ENCODE measurements at places on chromosomes 5 and 9.
A peak's percentile ranks its signal among the peaks of the same experiment; 100 is the strongest.

- DNase-seq, result peak; percentile 68
Observed at GRCh38 chr5:132425009-132425937, 55.8 kb downstream of the SLC22A5 start.

DNA sequence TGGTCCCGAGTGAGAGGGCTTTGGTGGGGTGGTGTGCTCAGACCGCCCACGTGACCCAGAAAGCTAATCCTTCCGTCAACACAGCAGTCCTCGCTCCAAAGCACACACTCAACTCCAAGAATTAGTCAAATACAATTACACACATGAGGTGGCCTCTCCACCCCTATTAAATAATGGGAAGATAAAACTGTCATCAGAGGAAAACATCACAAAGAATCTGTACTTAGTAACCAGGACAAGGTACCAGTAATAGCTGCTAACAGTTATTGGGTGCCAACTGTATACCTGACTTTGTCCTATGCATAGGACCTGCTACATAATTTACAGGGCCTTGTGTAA is 222.8 kb downstream of the HSPA4 start:
- DNase-seq, result no peak

GRCh38 chr5:109878887-109879286 is 189.2 kb downstream of the MAN2A1 start:
- no peak for DNase-seq

GRCh38 chr5:59489551-59489950 is 404.0 kb downstream of the PDE4D start:
- DNase-seq, result no peak

DNA sequence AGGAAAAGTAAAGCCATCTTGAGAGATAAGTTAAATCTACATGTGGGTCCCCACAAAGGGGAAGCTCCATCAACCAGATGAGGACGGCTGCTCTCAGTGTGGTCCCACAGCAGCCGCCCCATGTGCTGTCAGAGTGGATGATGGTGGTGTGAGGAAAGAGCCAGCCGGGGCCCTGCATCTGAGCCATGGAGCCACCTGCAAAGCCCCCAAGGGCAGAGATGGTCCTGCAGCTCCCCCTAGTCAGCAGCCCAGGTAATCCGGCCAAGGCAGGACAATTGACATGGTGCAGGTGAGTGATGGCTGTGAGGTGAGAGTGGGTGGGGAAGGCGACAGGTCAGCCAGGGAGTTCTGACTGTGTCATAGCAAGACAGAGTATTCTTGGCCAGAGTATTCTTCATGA is 458.8 kb downstream of the ICE1 start:
- DNase-seq, result no peak

DNA sequence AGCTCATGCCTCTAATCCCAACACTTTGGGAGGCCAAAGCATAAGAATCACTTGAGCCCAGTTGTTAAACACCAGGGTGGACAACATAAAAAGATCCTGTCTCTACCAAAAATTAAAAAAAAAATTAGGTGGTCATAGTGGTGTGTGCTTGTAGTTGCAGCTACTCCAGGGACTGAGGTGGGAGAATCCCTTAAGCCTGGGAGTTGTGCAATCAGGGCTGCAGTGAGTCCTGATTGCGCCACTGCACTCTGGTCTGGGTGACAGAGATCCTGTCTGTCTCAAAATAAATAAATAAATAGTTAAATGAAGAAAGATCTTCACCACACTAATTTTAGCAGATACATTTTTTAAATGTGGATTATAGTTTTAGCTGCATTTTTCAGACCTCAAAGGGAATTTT is 433.2 kb downstream of the MAT2B start:
- no peak for DNase-seq

GRCh38 chr9:18726546-18726945 is 252.6 kb downstream of the ADAMTSL1 start:
- no peak for DNase-seq

- no peak for DNase-seq
Observed at GRCh38 chr9:128715436-128715750, 8.5 kb downstream of the ZDHHC12 start.

DNA sequence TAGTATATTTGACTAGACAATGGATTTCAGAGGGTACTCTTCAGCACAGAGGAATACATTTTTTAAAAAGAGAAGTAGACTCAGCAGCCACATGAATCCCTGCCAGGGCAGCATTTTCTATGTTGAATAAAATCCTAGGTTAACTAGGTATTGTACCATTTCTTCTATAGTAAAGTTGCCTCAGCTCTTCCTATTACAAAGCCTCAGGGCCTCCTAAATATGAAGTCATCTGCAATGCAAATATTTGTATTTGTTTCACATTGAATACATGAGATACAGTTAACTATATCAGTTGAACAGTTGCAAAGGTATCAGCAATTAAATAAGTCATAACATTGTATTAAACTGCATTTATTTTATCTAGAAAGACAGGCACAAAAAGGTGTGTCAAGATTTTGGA is 59.5 kb downstream of the NUDT12 start:
- DNase-seq, result no peak

- DNase-seq, result no peak
Observed at GRCh38 chr9:4955836-4956235, 29.2 kb upstream of the JAK2 start.

DNA sequence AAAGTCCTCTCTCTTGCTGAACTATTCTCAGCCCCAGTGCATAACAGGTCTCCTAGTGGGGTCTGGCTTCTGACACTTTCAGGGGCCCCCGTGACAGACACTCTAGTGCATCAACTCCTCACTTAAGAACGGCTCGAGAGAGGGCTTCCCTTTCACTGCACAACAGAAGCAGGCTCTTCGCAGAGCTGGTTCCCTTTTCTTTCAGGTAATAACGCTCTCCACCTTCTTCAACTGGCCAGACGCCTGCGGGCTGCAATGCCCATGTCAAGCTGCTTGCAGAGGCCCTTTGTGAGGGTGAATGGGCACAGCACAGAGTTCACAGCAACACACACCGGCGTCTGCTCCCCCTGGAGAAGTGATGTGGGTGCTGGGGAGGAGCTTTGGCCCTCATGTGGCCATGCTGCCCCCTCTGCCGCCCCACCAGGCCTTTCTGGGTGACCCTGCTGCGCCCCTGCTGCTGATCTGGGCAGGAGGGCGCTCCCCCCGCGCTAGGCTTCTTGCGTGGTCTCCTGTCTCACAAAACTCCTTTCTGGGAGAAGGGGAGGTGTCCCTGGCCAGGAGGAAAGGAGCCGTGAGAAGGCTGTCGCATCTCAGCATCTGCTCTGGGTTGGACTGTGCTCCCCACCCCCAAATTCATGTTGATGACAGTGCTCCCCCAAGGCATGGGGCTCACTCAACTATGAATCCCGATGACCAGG is 2.4 kb downstream of the MRPL36 start:
- no peak for DNase-seq

DNA sequence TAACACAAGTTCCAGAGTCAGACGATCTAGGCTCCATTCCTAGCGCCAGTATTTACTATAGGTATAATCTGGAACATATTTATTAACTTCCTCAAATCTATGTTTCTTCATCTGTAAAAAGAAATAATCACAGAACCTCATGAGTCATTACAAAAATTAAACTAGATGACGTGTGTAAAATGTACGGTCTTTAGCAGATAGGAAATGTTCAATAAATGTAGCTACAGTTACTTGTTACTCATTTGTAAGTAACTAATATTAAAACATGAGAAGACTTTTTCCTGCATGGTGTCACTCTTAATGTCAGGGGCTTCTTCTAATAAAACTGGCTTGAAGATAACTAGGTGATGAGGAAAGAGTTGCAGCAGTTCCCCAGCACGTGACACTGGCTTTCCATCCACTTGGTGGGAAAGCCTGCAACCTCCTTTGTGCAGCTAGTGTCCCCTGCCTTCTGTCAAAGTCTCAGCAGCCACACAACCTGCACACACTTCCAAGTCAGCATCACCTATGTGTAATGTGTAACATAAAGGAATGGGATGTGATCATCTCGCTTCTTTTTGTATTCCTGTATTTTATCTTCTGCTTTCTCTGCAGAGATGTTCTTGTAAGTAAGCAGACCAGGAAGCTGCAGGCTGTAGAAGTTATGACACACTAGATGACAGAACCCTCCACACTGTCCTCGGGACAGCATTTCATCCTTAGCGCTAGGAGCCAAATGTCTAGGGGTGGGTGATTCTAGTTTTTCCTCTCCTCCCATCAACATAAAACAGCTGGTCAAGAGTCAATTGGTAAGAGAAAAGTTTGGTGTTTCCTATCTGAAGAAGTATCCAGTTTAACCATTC is 1.8 kb upstream of the JAKMIP2 start:
- DNase-seq, result no peak

DNA sequence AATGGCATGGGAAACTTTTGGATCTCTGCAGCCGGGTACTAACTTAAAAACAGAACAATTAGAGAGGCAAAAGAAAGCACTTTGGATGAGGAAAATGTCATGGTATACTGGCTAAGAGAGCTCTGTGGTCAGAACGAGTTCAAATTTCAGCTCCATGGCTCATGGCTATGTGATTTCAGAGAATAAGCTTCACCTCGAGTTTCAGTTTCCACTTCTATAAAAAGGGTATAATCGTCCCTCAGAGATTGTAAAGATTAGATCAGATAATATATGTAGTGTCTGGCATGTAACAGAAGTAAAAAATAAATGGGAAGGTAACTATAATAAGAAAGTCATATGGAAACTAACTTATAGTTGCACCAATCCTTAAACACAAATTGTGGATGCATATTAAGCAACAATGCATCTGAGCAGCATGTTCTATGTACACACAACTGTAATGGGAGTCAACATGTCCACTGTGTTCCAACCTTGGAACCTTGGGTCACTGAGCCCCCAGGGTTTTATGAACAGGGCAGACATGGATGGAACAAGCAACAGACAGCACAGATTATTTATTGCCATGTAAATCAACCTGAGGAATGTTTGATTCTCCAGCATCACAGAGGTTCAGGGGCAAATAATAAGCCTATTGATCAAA is 145.4 kb downstream of the MAPKAP1 start:
- no peak for DNase-seq

Data from stimulated activated CD4-positive, alpha-beta T cell treated with anti-CD3 and anti-CD28 coated beads, Interleukin-4, amount 100 ng/mL, for 48 hours (primary cell).